Activated naive CD4-positive, alpha-beta T cell treated with Interleukin-2 at 50 U/mL for 16 hours (primary cell): ENCODE measurements at places on chromosomes 6 and 20.

- DNase-seq = no peak
Measured at GRCh38 chr6:89966228-89966544, 71.9 kb downstream of the GJA10 start.

GRCh38 chr6:69622230-69622629 lies 174.6 kb downstream of the LMBRD1 start:
- DNase-seq = no peak

DNA sequence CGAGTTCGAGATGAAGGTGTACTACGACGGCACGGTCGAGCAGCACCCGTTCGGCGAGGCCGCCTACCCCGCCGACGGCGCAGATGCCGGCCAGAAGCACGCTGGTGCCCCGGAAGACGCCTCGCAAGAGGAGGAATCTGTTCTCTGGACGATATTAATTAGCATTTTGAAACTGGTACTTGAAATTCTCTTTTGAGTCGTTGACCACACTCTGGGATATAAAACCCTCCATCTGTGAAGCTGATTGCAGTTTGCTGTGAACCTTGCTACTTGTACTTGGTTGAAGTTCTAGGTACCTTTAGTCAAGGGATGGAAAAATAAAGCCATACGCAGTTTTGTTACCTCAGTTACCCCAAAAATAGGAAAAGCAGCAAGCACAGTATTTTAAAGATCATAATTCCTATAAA lies 917 bp downstream of the C6orf120 start:
- no peak for DNase-seq

DNA sequence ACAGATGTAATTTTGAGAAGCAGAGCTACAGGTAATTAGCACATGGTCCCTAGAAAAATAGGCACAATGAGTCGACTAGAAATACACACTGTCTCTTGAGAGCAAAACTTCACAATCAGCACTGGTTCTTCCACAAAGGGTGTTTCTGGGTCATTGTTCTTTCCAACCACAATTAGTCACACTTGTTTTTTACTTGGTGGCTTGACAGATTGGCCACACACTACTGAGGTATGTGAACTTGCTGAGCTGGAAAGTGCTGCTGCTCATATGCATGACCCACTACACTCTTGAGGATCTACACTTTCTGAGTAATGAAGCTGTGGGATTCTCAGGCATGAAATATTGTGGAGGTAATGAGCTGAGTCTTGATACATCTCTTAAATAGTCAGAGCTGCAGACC lies 347.7 kb downstream of the BCKDHB start:
- DNase-seq = no peak

GRCh38 chr20:19890445-19891051 lies 126.6 kb upstream of the NAA20 start:
- DNase-seq = no peak

- no peak for DNase-seq
Measured at GRCh38 chr20:8855315-8855714, 213.6 kb upstream of the PLCB4 start.
